ENCODE measurements at places on chromosomes 16 and 17.
A peak's percentile ranks its signal among the peaks of the same experiment; 100 is the strongest.

GRCh38 chr16:57123974-57124674 is 31.7 kb downstream of the CPNE2 start:
- no peak for DNase-seq

GRCh38 chr17:49482144-49482817 is 12.8 kb upstream of the NGFR start:
- no peak for DNase-seq

GRCh38 chr16:22174642-22175041 is 12.3 kb downstream of the SDR42E2 start:
- no peak for DNase-seq

DNA sequence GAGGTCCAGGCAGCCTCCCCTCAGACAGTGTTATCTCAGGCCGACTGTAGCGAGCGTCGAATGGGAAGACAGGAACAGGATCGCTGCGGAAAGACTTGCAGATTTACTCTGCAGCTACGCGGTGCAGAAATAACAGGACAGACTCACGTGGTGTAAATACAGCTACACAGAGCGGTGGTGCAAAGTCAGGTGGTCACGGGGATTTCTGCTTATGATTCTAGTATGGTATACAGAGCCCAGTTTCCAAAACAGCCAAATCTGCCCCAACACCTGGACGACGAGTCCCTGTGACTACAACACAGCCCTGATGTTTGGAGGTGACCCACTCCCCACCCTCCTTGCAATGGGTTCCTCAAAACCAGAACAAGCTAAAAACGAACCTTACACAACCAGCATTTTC is 40.6 kb upstream of the ABR start:
- no peak for DNase-seq

DNA sequence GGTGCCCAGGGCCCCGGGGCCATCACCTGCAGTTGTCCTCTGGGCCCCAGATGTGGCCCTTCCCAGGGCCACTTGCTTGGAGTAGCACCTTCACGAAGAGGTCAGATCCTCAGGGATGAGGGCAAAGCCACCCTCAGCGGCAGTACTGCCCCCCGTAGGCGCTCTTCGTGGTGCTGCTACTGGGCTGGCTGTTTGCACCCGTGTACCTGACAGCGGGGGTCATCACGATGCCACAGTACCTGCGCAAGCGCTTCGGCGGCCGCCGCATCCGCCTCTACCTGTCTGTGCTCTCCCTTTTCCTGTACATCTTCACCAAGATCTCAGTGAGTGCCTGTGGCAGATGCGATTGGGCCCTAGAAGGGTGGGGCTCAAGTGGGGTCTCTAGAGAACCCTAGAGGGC is 2.6 kb downstream of the SLC5A2 start:
- DNase-seq, result no peak

DNA sequence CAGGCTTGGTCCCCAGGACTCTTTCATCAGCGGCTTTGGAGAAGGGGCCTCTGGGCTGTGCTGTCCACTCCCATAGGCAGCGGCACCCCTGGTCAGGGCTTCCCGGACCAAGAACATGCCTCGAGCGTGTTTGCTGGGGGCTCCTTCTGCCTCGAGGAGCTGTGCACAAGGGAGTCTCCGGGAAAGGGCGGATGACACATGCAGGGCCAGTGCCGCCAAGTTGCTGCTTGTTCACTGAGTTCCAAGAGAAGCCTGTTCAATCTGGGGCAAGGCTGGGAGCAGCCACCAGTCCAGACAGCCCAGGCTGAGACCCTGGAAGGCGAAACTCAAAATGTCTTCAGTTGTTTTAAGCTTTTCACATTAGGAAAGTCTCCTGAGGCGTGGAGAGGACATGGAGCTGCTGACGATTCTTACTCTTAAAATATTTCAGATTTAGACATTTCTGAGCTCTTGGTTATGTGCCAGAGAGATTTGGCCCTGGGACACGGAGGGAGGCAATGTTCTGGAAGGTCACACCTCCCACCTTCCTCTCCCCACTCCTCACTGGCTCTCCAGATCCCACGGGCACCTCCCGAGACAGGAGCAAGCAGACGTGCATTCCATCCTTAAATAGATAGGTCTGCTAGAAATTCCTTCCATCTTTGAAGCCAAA is 84.5 kb upstream of the ZNF469 start:
- no peak for DNase-seq

DNA sequence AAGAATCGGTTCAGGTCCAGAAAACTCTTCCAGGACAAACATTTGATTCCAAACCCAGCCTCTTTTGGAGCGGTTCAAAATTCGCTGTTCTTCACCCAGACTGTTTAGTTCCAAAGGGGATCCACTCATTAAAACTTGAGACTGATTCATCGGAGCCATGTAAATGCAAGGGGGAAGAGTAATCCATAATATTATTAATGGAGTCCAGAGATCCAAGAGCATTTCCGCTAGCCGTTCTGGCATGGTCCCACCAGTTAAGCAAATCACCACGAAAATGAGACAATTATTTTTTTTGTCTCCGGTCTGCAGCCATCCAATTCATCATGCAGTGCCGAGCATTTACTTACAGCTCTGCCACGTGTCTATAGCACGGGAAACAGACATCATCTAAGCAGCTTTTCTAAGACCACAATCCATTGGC is 15.1 kb downstream of the CDH8 start:
- DNase-seq, result no peak

GRCh38 chr17:7750321-7750821 is 32.8 kb downstream of the DNAH2 start:
- no peak for DNase-seq

DNA sequence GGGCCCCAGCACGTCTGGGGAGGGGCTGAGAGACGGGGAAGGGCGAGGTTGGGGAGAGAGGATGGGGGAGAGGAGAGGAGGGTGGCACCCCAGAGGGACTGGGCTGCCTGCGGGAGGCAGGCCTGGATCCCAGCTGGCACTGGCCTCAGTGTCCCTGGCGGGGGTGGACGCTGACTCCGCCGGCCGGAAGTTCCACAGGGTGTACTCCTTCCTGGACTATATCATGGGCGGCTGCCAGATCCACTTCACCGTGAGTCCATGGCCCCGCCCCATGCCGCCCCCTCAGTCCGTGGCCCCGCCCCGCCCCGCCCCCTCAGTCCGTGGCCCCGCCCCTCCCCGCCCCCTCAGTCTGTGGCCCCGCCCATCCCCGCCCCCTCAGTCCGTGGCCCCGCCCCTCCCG is 11.3 kb downstream of the CPNE7 start:
- no peak for DNase-seq

GRCh38 chr17:54694287-54694887 is 206.3 kb upstream of the TOM1L1 start:
- DNase-seq, result no peak

GRCh38 chr16:20853143-20853542 is 46.8 kb downstream of the REXO5 start:
- no peak for DNase-seq

DNA sequence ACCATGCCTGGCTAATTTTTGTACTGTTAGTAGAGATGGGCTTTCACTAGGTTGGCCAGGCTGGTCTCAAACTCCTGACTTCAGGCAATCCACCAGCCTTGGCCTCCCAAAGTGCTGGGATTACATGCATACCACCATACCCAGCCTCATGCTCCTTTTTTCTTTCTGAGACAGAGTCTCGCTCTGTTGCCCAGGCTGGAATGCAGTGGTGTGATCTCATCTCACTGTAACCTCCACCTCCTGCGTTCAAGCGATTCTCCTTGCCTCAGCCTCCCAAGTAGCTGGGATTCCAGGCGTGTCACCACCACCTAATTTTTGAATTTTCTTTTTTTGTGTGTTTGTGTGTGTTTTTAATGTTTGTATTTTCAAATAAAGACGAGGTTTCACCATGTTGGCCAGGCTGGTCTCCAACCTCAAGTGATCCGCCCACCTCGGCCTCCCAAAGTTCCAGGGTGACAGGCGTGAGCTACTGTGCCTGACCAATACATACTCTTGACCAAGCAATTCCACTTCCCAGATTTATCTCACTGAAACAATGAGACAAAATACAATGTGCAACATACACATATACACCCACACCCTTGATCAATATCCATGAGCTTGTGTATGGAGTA is 5.0 kb downstream of the GRB2 start:
- no peak for DNase-seq

DNA sequence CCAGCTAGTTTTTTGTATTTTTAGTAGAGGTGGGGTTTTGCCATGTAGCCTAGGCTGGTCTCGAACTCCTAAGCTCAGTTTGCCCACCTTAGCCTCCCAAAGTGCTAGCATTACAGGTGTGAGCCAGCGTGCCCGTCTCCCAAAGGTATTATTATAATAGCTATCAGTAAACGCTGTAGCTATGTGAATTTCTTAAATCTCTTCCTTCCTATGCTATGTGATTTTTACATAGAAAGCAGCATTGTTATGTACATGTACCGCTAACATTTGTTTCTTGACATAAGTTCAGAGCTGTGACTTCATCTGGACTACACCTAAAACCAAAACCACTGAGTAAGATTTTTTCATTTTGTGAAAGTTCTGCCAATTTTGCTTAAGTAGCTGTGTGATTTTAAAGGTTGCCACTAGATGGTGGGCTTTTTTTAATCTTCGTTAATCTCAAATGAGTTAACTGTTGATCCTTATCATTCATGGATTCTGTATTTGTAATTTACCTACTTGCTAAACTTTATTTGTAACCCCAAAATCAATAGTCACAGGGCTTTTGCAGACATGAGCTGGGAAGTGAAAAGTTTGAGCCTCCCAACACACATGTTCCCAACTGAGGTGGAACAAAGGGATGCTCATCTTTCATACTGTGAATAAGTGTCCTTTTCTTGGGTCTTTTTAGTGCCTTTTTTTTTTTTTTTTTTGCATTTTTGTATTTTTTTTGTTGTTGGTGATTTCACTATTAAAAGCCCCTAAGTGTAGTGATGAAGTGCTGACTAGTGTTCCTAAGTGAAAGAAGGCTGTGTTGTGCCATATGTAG is 21.9 kb downstream of the PRKAR1A start:
- DNase-seq, result no peak

GRCh38 chr17:45218895-45219661 is 2.6 kb upstream of the FMNL1 start:
- peak; percentile 87 for DNase-seq

- peak; percentile 99 for DNase-seq
Measured at GRCh38 chr16:4846901-4847773, at the start of the genes GLYR1 and UBN1. TSS of gene GLYR1 (minus strand) at chr16:4847288. CDS start at chr16:4847265, 23 bp downstream. TSS of gene UBN1 (plus strand) at chr16:4847481. CDS start at chr16:4852918, 5,437 bp downstream.

DNA sequence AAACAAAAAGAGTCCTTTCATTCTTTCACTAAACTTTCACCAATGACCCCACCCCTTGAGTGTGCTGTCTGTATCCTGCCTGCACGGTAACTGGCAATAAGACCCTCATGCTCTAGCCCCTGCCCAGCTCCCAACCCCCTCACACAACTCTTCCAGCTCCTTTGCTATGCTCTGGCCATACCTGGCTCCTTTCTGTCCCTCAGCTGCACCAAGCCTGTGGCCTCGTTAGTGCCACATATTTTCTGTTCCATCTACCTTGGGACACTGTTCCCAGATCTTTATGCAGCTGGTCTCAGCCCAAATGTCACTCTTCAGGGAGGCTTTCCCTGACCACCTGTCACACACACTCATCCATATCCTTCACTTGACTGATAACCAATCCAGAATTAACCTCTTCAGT is 47.3 kb downstream of the C16orf82 start:
- DNase-seq, result no peak

GRCh38 chr16:15829460-15829859 is 27.4 kb downstream of the MYH11 start:
- DNase-seq, result no peak

DNA sequence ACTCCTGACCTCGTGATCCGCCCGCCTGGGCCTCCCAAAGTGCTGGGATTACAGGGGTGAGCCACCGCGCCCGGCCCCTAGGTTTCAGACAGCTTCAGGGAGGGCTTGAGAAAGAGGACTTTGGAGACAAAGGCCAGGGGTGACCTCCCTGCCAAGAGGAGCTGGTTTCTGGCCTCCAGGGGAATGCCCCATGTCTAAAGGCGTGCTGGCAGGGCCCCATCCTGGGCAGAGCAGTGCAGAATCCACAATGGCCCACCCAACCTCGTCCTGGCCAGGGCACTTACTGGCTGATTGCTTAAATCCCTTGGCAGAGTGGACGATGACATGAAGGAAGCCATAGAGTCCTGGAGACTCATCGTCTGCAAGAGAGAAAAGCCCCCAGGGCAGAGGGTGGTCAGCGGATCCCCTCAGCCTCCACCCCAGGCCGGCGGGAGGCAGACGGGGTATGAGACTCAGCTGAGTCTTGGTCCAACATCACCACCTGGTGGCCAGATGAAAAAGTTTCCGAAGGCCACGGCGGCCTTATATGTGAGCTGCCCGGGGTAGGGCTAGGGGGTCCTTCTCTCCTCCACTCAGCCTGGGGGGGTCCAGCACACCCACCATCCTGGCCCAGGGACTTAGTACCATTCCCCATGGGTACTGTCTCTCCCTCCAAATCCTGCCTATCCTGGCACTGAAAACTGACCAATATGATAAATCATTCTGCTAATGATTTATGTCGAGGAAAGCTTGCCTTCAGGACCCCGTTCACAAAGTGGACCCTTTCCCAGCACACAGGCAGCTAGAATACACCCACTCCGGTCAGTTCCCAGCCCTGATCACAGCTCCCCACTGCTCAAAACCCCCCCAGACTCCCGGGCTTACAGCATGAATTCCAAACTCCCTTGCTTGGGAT is 59.1 kb downstream of the TIMM22 start:
- DNase-seq, result peak; percentile 9

DNA sequence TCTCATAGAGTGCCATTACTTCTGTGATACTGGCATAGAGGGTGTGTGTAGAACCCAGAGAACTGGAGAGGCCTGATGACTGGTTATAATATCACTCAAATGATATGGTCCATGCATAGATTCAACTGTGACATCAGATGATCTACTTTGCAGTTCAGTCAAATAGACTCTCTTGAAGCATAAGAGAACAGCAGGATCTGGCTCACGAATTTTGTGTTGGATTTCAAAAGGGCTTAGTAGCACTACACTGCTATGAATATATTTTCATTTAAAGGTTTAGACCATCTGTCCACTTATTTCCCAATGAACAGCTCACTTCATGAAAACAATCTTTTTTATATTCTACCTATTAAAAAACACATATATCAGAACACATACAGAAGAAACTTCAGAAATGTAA is 119.7 kb downstream of the KIF2B start:
- no peak for DNase-seq

Data from activated CD4-positive, alpha-beta T cell treated with anti-CD3 and anti-CD28 coated beads, Interleukin-2, amount 50 U/mL, for 24 hours (primary cell).